ENCODE measurements at places on chromosomes 1 and 21. TPM values are rescaled to one million over a fixed set of nuclear protein-coding genes. Genes with fewer than 3 reads are reported as not detected.

Gene SPRR2E
- total RNA-seq: not detected

Gene CELA2A
- not detected for total RNA-seq

Gene WDTC1
- 17.2 TPM for total RNA-seq

Gene ST3GAL3
- 5.4 TPM for total RNA-seq

GRCh38 chr1:58768191-58768731, 15.6 kb downstream of the JUN start:
- DNase-seq: no peak
- H3K27me3 ChIP-seq: no peaks in the 10 kb centered on the region
- H3K36me3 ChIP-seq: no peaks in the 10 kb centered on the region
- no peak overlapping the region for H3K27ac ChIP-seq
- H3K4me3 ChIP-seq: no peak overlapping the region

- DNase-seq: peak; percentile 53
- no peak overlapping the region for H3K27ac ChIP-seq
- H3K4me1 ChIP-seq: peaks cover 8% of the 10 kb centered on the region
- H3K36me3 ChIP-seq: no peaks in the 10 kb centered on the region
These were observed 6.0 kb downstream of the TEX35 start for GRCh38 chr1:178518894-178519293.

- no peaks in the 10 kb centered on the region for H3K27me3 ChIP-seq
- no peaks in the 10 kb centered on the region for H3K36me3 ChIP-seq
- H3K27ac ChIP-seq: no peak overlapping the region
- H3K4me1 ChIP-seq: no peaks in the 10 kb centered on the region
- H3K4me3 ChIP-seq: no peak overlapping the region
These were observed 43.4 kb upstream of the WNT4 start for GRCh38 chr1:22186311-22186710.

GRCh38 chr1:110463725-110464124, 12.8 kb downstream of the PROK1 start:
- H3K27me3 ChIP-seq: no peaks in the 10 kb centered on the region
- H3K4me1 ChIP-seq: peaks cover 34% of the 10 kb centered on the region
- no peak for DNase-seq
- H3K36me3 ChIP-seq: no peaks in the 10 kb centered on the region

- no peaks in the 10 kb centered on the region for H3K27me3 ChIP-seq
- H3K27ac ChIP-seq: no peak overlapping the region
- H3K36me3 ChIP-seq: no peaks in the 10 kb centered on the region
- H3K4me3 ChIP-seq: no peak overlapping the region
- DNase-seq: no peak
These were observed 22.0 kb downstream of the CCN1 start for GRCh38 chr1:85602571-85602970.

DNA sequence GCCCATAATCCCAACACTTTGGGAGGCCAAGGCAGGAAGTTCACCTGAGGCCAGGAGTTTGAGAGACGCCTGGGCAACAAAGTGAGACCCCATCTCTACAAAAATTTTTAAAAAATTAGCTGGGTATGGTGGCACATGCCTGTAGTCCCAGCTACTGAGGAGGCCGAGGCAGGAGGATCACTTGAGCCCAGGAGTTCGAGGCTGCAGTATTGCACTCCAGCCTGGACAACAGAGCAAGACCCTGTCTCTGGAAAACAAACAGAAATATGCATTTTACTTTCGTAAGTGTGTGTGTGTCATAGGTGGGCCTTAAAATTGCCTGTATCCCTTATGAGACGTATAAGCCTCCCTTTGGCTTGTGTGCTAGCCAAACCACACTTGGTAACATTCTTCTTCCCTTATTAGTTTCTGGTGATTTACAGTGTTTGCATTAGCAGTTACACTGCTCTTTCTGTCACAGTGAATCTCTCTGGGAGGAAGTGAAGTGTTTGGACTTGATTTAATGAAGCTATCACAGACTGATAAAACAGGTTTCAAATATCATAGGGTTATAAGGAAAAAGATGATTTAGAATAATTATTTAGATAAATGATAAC, 48.9 kb upstream of the KIF26B start:
- H3K36me3 ChIP-seq: no peaks in the 10 kb centered on the region
- DNase-seq: no peak
- H3K4me3 ChIP-seq: no peak overlapping the region

- peak; percentile 15 for DNase-seq
- H3K36me3 ChIP-seq: no peaks in the 10 kb centered on the region
- no peaks in the 10 kb centered on the region for H3K27me3 ChIP-seq
- peaks cover 7% of the 10 kb centered on the region for H3K4me1 ChIP-seq
- H3K27ac ChIP-seq: peak overlapping the region; percentile 90
- H3K4me3 ChIP-seq: peak overlapping the region; percentile 82
These were observed 1.5 kb downstream of the HIPK1 start for GRCh38 chr1:113930499-113931161.

DNA sequence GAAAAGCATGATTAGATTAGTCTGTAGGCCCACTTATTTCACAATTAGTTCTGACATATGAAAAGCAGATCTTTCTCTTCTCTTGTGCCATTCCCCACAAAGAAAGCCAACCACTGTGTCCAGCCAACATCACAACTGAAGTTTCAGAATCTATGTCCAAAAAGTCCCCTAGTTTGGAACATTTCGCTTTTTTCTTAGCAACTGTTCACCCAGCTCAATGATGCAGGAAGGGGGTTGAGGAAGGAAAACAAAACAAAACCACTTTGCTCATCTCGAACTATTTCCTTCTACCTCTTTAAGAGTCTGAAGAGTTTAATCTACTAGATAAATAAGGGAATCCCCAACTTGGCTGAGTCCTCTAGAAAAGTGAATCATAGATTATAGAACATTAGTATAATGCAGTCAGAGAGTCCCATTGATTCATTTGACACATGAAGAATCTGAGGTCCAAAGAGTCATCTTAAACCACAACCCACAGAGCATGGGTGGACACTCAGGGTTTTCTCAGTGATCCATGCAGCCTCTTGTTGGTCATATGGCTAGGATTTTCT, 159.3 kb upstream of the SGIP1 start:
- H3K36me3 ChIP-seq: no peaks in the 10 kb centered on the region
- H3K4me3 ChIP-seq: no peak overlapping the region
- no peaks in the 10 kb centered on the region for H3K4me1 ChIP-seq
- H3K27ac ChIP-seq: no peak overlapping the region

GRCh38 chr1:232508130-232508701, 121.7 kb downstream of the SIPA1L2 start:
- DNase-seq: no peak
- H3K27me3 ChIP-seq: no peaks in the 10 kb centered on the region
- no peak overlapping the region for H3K27ac ChIP-seq

DNA sequence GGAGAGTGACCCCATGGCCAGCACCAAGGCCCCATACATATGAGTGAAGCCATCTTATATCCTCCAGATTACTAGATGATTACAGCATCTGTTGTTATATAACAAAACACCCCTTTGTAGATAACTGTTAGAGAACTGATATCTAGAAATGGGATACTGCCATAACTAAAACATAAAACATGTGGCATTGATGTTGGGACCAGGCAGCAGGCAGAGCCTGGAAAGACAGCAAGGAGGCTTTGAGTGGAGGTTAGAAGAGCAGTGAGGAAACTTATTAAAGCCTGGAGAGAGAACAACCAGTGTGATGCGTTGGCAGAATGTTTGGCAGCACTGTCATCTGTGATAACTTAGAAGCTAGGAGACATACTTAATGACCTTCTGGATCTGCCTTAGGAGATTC, 5.5 kb upstream of the ZMYM6 start:
- no peak for DNase-seq
- no peaks in the 10 kb centered on the region for H3K36me3 ChIP-seq
- H3K4me3 ChIP-seq: no peak overlapping the region
- no peak overlapping the region for H3K27ac ChIP-seq

DNA sequence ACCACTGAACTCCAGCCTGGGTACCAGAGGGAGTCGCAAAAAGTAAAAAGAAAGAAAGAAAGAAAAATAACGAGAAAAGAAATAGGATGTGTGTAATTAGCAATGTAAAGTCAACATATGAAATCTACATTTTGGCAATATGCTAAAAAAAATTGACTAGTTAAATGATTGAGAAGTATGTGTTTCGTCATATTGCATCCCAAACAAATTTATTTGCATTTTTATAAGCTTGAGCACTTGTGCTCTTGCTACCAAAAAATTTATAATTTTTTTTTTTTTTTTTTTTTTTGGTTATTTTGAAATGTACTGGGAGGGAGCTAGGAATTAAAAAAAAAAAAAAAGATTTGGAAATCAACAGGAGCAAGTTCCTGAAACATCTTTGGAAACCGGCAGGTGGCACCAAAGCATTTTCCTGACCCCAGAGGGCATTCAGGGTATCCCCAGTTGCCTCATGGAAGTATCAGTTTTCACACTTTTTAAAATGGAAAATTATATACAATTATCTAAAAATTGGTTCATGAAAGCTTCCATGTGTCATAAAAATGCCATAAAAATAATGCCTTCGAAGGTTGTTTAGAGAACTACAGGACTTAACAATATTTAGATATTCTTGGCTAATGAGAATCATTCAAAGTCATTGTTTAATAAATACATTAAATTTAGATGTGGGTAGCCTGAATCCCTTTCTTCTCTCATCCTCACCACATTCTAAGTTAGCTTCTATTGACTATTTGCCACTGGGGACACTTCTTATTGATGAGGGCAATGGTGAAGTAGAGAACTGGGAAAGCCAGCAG, 4.8 kb upstream of the HEATR1 start:
- H3K4me1 ChIP-seq: no peaks in the 10 kb centered on the region
- no peaks in the 10 kb centered on the region for H3K27me3 ChIP-seq
- H3K4me3 ChIP-seq: no peak overlapping the region
- no peak overlapping the region for H3K27ac ChIP-seq

DNA sequence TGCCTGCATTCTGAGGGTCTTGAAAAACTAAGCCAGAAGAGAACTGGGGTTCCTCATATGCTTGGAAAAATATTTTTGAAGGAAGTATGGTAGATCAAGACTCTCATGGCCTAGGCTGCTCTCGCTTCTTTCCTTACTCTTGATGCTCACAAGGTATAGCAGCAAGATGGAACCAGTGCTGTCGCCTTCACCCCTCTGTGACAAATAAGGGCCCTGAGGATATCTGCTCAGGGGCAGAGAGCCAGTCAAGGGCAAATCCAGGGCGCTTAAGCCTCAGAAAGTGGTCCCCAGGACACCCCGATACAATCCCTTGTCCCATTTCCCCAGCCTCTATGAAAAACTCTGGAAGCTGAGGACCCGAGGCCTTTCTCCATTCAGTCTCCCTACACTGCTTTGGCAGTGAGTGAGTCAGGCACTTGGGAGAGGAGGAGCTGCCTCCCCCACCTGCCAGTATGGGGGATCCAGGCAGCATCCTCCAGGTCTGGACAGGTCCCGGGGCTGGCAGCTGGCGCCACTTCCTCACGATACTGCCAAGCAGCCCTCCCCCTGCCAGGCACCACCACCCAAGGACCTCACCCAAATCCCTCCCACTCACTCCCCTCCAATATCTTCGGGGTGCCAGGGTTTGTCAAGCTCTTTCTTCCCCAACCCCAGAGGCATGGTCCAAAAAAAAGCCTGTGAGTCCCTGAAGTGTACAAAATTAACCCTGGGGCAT, 1.3 kb downstream of the IGSF9 start:
- H3K27me3 ChIP-seq: no peaks in the 10 kb centered on the region
- H3K27ac ChIP-seq: no peak overlapping the region
- H3K4me1 ChIP-seq: peaks cover 56% of the 10 kb centered on the region
- H3K36me3 ChIP-seq: no peaks in the 10 kb centered on the region
- H3K4me3 ChIP-seq: peak overlapping the region; percentile 50
- DNase-seq: no peak

Data from Caco-2 (cell line).